ENCODE measurements at places on chromosomes 6 and 20.

DNA sequence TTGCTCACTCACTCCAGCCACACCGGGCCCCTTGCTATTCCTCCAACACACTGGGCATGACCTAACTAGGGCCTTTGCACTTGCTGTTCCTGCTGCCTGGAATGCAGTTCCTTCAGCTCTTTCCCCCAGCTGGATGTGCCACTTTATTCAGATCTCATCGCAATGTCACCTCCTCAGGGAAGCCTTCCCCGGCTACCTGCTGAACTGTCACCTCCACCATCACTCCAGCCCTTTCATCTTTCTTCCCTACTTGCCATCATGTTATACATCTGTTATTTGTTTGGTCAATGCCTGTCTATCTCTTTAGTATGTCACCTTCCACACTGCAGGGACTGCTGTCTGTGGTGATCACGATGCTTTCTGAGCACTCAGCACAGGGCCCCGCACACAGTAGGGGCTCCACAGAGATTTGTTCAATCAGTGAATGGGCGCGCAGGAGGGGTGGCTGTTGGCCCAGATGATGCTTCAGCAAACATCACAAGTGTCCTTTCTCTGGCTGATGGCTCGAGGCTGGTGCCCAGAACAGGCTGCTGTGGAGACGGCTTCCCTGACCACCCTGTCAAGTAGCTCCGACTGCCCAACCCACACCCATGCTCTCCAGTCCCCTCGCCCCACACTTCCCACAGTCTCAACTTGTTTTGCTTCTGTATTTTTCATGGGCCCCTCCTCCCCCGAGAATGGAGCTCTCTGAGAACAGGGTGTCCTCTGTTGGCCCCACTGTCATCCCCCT lies 31.8 kb downstream of the CEBPB start:
- DNase-seq, result no peak

DNA sequence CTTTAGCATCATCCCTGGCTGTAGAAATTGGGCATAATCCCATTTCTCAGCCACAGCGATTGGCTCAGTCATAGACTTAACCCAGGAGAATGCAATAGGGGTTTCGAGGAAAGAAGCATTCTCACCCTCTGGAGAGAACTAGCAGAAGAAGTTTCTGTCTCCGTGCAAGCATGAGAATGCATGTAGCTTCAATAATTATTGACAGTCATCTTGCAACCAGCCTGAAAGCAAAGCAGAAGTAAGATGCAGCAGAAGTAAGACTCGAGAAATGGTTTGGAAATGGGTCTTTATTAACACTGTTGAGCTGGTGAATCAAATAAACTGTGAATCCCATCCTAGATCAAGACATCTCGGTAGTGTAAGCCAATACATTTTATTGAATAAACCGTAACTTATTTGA lies 828.8 kb upstream of the GJE1 start:
- no peak for DNase-seq

DNA sequence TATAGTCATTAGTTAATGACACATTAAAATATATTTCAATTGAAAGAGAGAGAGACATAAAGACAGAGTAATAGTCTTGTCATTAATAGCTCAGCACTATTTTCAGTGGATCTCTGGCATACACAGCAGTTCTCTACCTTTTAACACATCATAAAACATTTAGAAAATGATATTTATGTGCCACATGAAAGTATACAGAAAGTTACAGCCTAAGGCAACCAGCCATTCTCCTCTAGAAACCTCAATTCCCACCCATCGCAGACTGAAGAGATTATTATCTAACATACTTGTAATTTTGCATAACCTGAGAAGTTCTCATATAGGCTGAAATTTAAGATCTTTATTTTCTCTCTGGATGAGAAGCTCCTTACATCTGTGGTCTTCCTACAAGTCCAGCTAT lies 58.7 kb upstream of the FAM83B start:
- no peak for DNase-seq

DNA sequence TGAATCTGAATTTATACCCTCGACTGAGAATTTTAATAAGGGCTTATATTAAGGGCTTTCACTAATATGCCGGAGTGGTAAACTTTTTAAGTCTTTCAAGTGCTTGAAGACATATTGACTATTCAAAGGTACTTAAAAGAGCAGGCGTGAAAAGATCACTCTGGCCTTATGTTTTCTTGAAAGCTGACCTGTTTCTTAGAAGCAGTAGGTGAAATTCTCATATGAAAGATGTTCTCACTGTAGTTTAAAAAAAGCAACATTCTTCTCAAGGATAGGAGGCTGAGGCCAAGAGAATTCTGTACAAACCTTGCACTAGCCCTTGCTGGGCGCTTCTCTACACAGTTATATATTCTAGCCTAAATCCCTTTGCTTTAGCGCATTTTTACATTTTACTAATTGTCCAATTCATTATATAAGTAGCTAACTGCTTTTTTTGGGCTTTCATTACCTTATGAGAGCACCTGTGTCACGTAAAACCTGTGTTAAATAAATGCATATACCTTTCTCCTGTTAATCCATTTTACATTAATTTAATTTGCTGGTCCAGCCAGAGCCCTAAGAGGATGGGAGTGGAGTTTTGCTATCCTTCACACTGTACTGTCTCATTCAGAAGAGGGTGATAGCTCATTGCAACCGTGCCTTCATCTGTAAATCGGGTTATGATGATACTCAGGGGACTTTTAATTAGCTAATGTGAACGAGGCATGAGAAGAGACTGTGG lies 59.6 kb upstream of the HFE start:
- DNase-seq, result no peak

DNA sequence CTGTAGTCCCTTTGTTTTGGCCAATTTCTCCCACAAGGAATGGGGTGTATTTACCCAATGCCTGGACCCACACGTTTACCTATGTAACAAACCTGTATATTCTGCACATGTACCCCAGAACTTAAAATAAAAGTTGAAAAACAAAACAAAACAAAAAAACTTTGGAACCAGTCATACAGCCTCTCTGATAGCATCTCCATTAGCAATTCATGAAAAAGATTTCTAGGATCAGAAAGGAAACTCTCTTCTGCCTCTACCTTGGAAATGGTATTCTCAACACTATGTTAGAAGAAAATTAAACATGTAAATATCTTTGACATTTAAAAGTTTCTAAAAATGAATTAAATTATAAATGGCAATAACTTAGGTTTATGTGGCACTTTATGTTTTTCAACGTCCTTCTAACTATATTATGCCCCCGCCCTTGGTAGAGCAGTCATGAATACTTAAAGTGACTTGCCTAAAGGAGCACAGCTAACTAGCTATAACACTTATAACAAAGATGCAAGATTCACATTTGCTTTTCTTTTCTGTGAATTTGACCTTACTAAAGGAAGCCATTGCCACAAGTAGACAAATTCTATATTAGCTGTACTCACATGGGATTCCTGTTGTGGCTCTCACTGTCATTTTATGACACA lies 147.5 kb upstream of the FKBP1C start:
- no peak for DNase-seq

DNA sequence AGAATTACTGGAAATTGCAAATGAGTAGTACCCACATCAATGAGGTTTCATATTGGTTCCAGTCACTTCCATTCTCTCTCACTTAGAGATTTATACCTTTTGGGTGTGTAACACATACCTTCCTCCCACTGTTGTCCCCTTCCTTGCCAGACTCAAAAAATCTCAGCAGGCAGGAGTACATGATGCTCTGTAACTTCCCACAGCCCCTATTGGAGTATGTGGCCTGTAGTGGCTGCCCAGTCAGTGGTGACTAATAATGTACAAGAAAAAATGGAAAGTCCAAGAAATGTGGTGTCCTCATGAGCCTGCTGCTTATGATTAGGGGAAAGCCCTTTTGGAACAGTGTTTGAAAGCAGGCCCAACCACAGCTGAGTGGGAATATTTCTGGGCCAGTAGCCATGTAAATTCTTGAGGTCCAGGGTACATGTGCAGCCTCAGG lies 312.0 kb downstream of the ZFAND3 start:
- no peak for DNase-seq

- no peak for DNase-seq
Measured at GRCh38 chr6:45795678-45796077, 220.0 kb downstream of the CLIC5 start.
